ENCODE measurements at places on chromosomes 11 and 22.

DNA sequence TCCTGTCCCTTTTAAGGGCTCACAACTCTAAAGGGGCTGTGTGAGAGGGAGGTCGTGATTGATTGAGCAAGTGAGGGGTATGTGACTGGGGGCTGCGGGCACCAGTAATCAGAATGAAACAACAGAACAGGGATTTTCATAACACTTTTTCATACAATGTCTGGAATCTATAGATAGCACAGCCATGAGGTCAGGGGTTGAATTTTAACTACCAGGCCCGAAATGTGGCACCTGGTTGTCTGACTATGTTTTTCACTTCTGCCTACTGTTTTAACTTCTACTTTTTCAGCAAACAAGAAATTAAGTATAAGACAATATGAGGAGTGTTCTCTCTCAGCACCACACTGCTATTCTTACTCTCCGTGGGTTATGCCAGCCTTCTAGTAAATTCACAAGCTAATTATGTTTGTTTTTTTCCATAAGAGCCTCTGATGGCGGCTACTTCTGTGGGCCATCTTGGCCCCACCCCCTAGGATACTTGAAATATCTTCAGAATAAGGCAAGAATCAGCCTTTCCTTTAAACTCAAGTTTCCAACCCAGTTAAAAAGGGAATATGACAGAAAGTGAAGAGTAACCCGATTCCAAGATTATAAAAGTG is 552.8 kb upstream of the CHORDC1 start:
- no peak for DNase-seq

GRCh38 chr11:12120031-12121008 is 9.9 kb downstream of the MICAL2 start:
- DNase-seq, result no peak

DNA sequence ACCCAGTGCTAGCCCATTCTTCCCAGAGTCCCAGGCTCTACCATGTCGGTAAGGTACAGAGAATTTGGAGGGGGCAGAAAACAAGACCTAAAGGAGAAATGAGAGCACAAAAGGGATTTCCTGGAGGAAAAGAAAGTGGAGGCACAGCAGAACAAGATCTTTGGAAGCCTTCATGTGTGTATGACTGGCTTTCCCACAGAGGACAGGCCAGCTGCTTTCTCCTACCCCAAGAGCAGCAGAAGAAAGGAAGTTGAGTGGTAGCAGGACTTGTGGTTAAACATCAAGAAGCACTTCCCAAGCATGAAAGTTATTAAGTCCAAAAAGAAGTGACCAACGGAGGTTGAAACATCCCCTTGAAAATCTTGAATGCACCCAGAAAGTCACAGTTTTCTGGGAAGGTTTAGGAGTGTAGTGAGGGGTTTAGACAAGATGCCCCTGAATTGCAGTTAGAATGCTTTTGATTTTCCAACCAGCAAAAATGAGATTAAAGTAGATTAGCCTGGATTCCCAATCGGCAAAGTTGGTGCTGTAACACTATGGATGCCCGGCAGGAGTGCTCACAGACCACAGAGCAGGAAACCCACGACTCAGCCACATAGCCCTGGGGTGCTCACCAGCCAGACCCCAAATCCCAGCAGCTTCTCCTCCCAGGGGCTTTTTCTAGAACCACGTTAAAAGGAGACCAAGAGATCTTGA is 608 bp downstream of the TMPRSS13 start:
- DNase-seq, result no peak

DNA sequence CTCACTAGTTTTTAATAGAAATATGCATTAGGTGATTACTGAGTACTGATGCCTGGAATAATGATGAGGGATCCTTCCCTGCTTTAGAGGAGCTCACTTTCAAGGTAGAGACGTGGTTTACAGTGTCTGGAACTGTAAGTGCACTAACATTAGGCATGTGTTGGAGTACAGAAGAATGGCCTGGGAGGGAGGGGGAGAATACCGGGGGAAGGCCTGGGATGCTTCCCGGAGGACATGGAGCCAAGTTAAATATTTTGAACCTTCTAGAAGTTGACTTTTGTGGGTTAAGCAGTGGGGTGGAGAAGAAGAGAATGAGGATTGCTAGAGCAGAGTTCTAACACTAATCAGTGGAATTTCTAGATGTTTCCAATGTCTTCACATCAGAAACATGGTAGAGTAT is 261.6 kb downstream of the NELL1 start:
- no peak for DNase-seq

- no peak for DNase-seq
Observed at GRCh38 chr11:121538054-121538453, 85.3 kb upstream of the SORL1-AS1 start.

DNA sequence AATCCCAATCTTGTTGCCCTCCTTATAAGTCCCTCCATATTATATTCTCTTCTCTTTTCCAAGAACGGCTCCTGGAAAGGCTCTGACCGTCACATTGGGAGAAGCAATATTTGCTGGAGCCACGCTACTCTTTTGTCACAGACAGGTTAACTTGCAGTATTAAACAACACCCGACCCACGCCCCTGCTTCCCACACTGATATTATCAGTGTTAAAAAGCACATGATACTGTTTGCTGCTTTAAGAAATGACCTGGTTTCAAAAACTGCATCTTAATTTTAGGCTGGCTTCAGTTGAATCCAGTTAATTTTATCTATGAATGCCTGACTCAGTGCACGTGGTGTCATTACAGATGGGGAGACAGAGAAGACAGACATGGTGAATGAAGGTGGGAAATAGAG is 3.1 kb downstream of the FLI1 start:
- no peak for DNase-seq

DNA sequence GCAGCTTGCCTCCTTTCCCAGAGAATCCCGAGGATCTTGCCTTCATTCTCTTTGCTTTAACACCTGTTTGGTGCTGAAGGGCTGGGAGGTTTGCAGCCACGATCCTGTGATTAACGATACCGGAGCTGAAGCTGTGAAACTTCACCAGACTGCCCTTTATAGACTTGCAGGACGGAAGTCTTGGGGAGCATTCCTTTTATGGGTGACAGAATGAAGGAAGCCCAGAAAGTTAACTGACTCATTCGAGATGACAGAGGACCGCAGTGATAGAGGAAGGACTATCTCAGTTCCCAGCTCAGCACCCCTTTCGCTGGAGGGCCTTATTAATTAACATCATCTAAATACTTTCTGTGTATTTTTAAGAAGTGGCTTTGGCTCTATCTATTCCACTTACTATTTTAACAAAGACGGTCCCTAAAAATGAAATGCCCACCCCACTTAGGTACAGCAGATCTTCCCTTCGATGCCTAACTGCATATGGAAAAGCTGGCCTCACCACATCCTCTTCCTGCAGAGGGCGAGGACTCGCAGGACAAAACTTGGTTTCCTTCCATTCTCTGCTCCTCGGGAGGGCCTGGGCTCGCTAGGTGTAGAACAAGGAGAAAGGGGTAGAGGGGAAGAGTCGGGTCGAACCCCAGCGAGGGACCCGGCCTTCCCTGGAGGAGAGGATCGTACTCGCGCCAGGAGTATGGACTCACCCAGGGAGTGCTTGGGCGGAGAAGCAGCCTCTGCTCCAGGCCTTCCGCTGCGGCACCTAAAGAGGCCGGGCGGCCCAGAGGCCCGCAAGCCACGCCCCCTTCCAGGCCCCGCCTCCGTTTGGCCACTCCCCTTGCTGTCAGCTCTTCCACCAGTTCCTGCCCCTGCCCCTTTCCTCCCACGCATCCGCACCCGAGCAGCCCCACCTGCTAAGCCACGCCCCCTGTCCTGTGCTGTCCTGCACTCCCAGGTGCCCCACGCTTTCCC is 30.7 kb upstream of the USP47 start:
- DNase-seq, result no peak

DNA sequence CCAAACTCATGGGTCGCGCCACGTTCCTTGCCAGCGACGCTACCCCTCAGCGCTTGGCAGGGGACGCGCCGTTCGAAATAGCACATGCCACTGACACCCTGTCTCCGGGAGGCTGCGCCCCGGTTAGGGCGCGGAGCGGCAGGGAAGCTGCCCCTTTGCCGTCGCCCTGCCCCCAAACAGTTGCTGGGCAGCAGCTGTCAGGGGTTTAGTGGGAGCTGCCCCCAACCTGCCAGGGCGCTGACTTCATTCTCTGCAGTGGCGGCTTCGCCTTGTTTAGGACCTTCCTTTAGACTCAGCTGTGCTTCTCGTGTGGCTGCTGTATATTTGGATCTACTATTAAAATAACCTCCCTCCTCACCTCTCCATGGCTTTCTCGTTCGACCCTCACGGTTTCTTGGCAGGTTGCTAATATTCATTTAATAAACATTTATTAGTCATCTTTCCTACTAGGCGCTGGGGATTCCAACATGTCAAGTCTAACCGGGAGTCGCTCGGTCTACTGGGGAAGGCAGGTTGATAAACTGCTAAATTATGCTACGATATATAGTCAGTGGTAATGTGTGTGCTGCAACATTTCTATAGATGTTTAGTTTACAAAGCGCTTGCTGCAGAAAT is 782 bp downstream of the TMEM109 start:
- no peak for DNase-seq

GRCh38 chr11:26974069-26974783 is 19.7 kb upstream of the FIBIN start:
- no peak for DNase-seq

- peak; percentile 84 for DNase-seq
Observed at GRCh38 chr22:22207845-22208564, 36.6 kb upstream of the VPREB1 start.
